Lower leg skin (tissue), 4 donors: ENCODE measurements at places on chromosomes 5 and 9.

GRCh38 chr5:172523146-172523745 is 68.9 kb upstream of the SH3PXD2B start:
- peak; percentile 13 for DNase-seq

DNA sequence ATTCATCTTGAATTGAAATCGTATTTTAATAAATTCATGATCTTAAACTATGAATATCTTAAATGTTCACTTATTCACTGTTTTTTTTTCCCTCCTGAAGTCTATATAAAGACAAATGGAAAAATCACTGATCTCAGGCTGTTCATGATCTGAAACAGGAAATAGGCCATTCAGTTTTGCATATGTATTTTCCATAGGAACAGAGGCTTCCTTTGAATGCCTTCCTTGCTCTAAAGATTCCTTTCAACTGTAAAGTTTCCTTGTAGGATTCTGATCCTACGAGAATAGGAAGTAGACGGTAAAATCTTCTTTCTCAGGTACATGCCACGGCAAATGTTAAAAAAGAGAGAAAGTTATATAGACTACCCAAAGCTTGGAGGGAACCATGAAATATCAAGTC is 194.4 kb upstream of the PPP1R2B start:
- DNase-seq = no peak

- DNase-seq = no peak
These were observed 159.6 kb downstream of the ACTL7B start for GRCh38 chr9:108696156-108696555.

GRCh38 chr5:31614151-31615020 is 24.5 kb upstream of the PDZD2 start:
- no peak for DNase-seq

- DNase-seq = peak; percentile 92
These were observed at the start of gene MEF2C for GRCh38 chr5:88883059-88883835. Gene MEF2C (minus strand): TSS chr5:88883184. CDS start chr5:88823788, 59,396 bp downstream.

- DNase-seq = no peak
These were observed 63.0 kb downstream of the TRIO start for GRCh38 chr5:14206028-14206725.

DNA sequence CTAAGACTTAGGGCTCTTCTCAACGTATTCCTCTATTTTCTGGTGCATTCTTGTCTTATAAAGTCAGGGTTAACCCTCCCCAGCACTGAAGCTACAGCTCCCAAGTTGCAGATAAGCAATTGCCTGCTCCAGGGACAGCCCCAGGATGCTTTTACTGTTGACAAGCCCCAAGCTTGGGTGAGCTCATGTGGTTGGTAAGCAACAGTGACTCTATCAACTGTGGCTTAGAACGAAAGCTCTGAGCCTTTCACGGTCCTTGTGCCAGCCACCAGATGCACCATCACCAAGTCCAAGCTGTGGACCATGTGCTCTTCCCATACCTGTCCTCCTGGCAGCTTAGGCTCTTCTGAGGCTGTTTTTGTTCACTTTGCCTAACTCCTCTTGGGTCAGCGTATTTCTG is 13.5 kb downstream of the ADRB2 start:
- DNase-seq = no peak

GRCh38 chr9:93453047-93453914 is at the start of gene FAM120AOS:
Gene FAM120AOS (minus strand): TSS chr9:93453581. CDS start chr9:93452709, 872 bp downstream.
- DNase-seq = peak; percentile 99

DNA sequence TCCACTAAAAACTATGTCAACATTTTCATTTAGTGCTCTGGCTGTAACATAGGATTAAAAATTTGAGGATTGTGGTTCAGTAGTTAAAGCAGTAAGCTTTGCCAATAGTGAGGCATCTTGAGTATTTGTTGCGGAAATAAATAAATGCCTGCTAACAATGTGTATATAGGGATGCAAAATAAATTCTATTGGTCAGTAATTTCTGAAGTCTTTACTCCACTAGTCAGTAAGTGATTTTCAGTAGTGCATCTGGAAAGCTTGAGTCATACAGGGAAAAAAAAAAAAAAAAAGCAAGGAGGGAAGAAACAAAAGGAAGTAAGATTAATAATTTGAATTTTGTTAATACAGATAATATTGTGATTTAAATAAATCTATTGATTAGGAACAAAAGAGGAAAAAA is 21.0 kb downstream of the NIPBL start:
- DNase-seq = no peak

DNA sequence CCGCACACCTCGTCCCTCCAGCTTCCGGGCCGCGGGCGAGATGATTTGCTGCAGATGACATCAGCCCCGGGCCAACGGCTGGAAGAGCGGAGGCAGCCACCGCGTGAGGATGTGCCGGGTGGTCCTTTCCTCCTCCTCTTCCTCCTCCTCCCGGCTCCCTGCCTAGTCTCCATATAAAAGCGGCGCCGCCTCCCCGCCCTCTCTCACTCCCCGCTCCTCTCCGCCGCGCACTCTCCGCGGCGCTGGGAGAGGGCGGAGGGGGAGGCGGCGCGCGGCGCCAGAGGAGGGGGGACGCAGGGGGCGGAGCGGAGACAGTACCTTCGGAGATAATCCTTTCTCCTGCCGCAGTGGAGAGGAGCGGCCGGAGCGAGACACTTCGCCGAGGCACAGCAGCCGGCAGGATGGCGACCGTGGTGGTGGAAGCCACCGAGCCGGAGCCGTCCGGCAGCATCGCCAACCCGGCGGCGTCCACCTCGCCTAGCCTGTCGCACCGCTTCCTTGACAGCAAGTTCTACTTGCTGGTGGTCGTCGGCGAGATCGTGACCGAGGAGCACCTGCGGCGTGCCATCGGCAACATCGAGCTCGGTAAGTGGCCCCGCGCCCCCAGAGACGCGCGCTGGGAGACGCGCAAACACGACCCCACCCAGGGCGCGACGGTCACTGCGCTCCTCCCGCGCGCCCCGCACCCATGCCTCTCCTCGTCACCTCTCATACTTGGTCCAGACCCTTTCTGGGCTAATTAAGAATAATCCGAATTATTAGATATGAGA is at the start of gene MAP1B:
MAP1B (plus strand) TSS at position 345 of the 770 bp plus-strand sequence; CDS start at position 402, 57 bp downstream.
- DNase-seq = peak; percentile 51

- DNase-seq = no peak
These were observed 16.3 kb downstream of the IL5 start for GRCh38 chr5:132526974-132527564.

DNA sequence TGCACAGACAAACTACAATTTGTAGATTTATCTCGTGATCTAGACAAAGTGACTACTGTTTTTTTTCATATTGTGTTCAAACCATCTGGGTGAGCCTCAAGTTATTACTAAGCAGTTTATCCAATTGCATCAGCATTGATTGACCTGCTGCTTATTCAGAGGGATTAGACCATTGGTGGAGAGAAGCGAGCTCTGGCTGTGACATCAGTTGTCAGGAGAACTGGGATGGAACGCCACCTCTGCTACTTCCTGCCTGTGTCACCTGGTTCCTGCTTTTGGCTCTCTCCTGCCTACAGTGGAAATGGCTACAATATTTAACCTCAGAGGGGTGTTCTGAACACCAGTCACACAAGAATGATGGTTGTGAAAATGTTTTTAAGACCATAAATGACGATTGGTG is 12.1 kb downstream of the NR4A3 start:
- DNase-seq = no peak

GRCh38 chr5:23613566-23613965 is 106.2 kb downstream of the PRDM9 start:
- DNase-seq = no peak

GRCh38 chr9:104747245-104747564 is 278 bp upstream of the NIPSNAP3A start:
- DNase-seq = no peak

- DNase-seq = no peak
These were observed 133.3 kb upstream of the DMRT1 start for GRCh38 chr9:708182-708550.

- DNase-seq = no peak
These were observed 47.2 kb downstream of the OR2K2 start for GRCh38 chr9:111282845-111283244.

DNA sequence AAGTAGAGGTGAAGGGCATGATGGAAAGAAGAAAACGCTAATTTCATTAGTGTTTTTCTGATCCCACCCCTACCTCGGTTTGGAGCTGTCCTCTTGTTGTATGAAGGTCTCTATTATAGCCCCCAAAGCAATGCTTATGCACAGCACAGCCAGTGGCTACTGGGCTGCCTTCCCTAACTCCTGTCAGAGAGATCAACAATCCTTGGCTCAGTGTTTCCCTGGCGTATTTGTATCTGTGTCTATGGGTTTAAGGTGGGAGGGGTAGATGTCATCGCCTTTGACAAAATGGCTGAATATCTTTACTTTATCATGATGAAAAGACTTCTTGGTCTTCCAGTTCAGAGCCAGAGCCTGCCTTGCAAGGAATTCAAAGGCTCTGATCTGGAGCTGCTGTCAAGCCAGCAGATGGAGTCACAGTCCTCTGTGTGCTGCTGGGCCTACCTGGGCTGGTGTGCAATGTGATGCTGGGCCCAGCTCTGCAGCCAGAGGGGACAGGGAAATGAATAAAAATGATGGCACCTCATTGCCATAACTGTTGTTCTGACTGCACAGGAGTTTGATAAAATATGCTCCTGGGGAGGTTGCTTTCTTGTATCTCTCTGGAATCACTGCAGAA is 20.1 kb upstream of the HSPA9 start:
- DNase-seq = no peak

GRCh38 chr9:126965541-126966428 is 51.2 kb downstream of the RALGPS1 start:
- DNase-seq = peak; percentile 89

GRCh38 chr9:23567516-23568165 is 258.4 kb downstream of the ELAVL2 start:
- DNase-seq = no peak

DNA sequence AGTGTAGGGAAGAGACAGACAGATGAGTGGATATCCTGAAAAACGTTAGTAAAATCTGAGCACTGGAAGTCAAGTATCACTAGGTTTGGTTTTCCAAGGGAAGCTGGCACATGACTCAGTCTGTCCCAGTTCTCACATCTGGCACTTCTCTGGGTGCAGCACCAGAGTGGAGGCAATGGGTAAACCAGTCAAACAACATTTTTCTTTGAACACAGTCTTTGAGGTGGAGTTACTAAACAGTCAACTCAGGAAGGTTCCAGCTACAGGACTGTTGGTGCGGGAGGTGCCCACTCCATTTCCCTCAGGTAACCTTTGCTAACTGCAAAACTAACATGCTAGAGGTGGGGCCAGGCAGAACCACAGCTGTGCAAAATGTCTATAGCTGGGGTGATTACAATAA is 301.4 kb upstream of the RFX3 start:
- DNase-seq = no peak

DNA sequence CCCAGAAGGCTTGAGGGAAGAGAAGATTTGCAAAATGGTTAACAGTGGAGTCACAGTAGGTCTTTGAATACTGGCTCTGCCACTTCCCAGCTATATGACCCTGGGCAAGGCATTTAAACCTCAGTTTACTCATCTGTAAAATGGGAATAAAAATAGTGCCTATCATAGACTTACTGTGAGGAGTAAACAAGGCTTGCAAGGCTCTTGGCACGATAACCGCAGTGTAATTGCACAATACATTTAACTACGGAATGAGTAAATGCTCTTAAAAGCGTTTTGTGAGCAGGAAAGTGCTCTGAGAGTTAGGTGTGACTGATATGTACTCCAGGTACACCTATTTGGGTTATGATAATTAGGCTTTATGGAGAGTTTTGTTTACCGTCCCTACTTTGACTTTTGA is 8.4 kb downstream of the SLC36A3 start:
- no peak for DNase-seq

DNA sequence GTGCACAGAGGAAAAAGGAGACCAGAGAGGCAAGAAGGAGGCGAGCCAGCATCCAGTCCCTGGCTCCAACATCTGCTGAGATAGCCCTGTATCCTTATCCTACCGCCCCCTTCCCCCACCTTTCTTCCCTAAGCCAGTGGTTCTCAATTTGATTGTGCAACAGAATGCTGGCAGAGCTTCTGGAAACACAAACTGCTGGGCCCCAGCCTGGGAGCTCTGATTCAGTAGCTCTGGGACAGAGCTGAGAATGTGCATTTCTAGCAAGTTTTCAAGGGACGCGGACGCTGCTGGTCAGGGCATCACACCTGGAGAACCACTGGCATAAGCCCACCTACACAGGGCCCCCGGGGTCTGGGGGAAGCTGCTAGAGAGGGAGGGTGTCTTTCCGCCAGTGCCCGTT is 21.1 kb downstream of the AK8 start:
- peak; percentile 88 for DNase-seq

DNA sequence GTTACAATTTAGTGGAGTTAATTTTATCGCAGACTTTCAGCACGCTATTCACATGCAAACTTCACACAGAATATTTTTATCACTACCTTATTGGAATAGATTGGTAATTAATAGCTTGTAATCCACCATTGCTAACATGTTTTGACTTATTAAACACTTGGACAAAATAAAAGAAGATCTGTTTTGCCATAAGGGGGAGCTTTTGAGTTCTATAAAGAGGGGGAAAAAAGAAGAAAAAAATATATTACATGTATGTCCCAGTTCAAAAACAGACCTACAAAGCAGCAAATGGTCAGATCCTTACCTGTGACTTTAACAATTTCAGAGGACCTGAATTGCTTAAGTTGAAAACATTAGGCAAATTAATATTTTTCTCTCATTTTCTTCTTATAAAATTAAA is 1.2 kb upstream of the PAPPA start:
- DNase-seq = no peak

- no peak for DNase-seq
These were observed 464.4 kb downstream of the TAF11L14 start for GRCh38 chr5:18098691-18099090.

DNA sequence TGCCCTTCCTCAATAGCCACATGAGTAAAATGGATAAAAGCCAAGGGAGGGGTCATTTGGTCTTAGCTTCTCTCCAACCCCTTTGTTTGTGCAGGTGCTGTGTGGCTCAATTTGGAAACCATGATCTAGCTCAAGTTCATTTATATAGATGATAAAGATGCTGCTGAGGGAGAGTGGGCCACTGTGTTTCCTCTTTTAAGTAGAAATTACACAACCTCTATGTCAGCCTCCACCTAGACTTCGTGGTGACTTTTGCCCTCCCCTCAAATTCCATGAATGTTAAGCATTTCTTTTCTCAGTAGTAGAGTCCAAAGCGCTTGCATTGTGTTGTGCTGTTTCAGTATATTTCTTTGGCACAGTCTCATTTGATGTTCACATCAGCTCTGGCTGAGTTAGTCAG is 241.4 kb downstream of the ARHGAP26 start:
- no peak for DNase-seq

- no peak for DNase-seq
These were observed 116.7 kb downstream of the MED10 start for GRCh38 chr5:6261668-6262067.
